ENCODE measurements at places on chromosomes 5 and 9. TPM values are rescaled to one million over a fixed set of nuclear protein-coding genes. Genes with fewer than 3 reads are reported as not detected.
A peak's percentile ranks its signal among the peaks of the same experiment; 100 is the strongest.

ANKRD34B gene
- not detected for total RNA-seq

SOHLH1 gene
- not detected for total RNA-seq

SPATA31C1 gene
- not detected for total RNA-seq

GABRA6 gene
- not detected for total RNA-seq

GRCh38 chr9:112503170-112503569, 16.5 kb downstream of the KIAA1958 start:
- DNase-seq, result no peak

GRCh38 chr9:135662758-135663450, at the start of gene LCN9:
Gene LCN9, plus strand, starts transcription at chr9:135663309. Its CDS starts 13 bp downstream, at chr9:135663322.
- no peak for DNase-seq

- no peak for DNase-seq
Measured at GRCh38 chr5:73522989-73523388, 24.7 kb downstream of the BTF3 start.

- DNase-seq, result no peak
Measured at GRCh38 chr9:128683340-128684064, 5.5 kb upstream of the SET start.

ATOX1 gene
- 192 TPM for total RNA-seq

PDE6A gene
- not detected for total RNA-seq

FGFR4 gene
- total RNA-seq, result not detected

GRCh38 chr9:34701023-34701768, 8.7 kb downstream of the CCL21 start:
- peak; percentile 28 for DNase-seq

GRCh38 chr5:135964670-135965320, 10.0 kb upstream of the LECT2 start:
- peak; percentile 28 for DNase-seq

DNA sequence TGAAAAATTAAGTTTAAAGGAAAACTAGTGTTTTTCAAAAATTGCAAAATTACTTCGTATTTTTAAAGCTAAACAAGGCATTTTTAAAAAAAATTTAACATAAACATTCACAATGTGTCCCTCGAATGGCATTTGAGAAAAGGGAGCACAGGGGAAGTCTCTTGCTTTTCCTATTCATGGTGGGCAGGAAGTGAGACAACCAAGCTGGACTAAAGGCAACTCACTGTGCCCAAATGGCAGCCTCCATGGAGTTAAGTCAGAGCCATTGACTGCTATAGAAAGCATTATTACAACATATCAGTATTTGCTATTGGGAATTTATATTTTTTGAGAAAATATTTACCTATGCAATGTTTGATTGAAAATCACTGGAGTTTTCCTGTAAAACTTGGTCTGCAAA, 8.3 kb downstream of the HNRNPH1 start:
- no peak for DNase-seq

DNA sequence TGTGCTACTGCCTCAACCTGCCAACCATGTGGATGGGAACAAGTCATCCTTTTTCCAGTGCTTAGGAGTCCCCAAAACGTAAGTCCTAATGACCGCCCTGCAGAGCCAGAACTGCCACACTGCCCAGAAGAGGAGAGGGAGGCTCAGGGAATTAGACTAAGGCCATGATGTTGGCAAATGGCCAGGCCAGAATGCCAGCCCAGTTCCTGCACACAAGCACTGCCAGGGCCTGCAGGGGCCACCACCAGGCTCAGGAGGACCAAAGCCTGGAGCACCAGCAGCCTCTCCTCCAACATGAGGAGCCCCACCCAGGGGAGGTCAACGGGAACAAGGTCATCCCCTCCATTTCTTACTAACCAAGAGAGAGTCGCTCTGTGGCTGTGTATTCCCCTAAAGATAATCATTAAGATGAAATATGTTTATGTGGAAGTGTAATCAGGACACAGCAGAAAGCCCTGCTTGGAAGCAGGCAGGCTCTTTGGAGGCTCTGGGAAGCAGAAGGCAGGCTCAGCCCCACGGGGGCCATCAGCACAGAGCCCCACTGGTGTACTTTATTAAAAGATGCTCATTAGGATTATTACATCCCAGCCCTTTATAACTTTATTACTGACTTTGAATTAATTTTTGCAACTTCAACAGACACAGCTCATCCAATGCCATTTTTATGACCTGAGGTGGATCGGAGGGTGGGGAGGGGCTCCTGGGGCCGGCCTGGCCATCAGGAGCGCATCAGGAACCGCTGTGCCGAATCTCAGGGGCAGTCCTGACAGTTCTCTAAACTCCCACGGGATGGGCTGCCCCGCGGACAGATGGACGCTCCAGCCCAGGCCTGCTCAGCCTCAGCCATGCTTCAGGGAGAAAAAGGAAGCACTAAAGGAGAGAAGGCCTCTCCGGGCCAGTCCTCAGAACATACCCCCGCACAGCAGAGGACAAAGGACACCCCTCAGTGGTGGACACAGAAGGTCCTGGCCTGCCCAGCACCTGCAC, 127.0 kb downstream of the ADAMTS2 start:
- no peak for DNase-seq

DNA sequence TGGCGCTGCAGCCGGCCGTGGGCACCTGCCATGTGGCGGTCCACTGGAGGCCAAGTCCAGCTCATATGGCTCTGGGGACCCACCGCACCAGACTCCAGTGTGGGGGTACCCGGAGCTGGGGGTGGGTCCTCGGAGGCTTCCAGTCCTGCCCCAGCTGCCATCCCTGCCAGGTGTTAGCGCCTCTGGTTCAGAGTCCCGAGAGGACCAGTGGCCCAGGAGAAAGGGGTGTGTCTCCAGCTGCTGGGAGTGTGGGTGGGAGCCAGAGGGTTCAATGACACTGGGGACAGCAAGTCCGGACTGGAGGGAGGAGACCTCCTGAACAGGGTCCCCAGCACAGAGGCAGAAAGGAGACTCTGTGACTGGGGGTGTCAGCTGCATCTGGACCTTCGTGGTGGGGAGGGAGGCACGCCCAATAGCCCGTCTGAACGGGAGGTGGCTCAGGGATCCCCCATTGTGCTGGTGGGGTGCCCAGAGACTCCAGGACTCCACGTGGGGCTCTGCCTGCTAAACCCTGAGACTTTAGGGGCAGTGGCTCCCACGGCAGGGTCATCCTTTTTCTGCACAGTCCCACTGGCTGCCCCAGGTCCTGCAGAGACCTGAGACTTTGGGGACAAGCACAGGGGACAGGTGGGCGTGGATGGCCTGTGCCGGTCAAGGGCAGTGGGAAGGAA, 2.4 kb upstream of the AHRR start:
- DNase-seq, result no peak

DNA sequence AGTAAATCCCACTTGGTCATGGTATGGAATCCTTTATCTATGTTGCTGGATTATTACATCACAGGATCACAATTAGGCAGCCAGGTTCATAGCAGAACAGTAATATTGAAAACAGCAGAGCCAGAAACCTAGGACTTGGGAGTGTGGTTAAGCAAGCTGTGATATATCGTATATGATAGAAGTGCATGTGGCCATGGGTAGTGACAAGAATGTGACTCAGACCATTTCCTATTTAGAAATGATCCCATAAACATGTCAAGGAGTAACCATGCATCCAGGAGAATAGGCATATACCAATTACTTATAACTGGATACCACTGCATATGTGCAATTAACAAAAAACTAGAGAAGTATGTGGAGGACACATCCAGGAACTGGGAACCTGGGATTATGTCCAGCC, 31.2 kb downstream of the AMBP start:
- DNase-seq, result peak; percentile 6

DNA sequence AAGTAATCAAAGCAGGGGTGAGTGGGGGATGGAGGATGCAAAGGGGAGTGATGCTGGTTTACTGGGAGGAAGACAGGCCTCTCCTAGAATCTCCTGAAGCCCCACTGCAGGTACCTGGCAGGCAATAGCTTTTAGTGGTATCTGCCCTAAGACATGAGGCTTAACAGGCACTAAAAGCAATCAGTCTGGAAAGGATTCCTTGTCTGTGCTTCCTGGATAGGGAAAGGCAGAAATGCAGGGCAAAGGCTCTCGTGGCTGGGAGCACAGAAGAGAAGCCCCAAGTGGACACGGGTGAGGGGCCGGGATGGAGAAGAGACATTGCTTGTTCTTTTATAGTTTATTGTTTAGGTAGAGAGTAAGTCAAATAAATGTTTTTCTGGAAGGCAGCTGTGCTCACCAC, 40.1 kb downstream of the CCNJL start:
- DNase-seq, result no peak

DNA sequence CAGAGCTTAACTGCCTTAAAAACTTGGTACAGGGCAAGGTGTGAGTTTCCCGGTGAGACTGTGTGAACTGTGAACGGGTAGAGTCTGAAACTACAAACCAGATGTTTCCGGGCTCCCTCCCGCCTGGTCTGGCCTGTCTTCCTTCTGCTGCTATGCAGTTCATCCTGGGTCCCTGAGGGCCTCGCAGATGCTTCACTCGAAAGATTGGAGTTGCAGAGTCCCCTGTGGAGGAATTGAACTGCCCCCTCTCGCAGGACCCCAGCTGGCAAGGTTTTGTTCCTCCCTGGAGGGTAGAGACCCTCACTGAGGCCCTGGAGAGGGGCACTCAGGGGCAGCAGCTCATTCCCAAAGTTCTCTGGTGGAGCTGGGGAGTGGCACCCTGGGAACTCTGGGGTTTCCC, 533 bp downstream of the DCANP1 start:
- DNase-seq, result no peak

- DNase-seq, result no peak
Measured at GRCh38 chr5:79834754-79835714, 145.4 kb downstream of the CMYA5 start.

GRCh38 chr5:174755106-174755505, 30.7 kb downstream of the MSX2 start:
- DNase-seq, result no peak

LAMC3 gene
- not detected for total RNA-seq

SNAPC3 gene
- total RNA-seq, result 36.2 TPM

DNA sequence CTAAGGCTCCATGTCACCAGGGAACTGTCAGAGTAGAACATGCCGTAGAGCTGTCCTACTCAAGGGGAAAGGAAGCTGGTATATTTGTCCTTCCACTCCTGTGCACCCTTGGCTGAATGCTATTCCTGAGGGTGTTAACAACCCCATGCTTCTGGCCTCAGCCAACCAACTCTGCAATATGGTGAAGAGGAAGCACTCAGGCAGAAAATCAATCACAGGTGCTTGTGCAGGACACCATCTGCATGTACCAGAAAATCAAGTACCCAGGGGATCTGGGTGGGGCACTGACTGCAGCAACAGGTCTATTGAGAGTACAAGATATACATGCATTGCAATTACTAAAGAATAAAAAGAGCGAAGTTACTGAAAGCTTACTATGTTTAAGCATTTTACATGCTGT, 51.4 kb upstream of the NEK6 start:
- no peak for DNase-seq

- DNase-seq, result no peak
Measured at GRCh38 chr9:92494856-92495255, 12.6 kb upstream of the ASPN start.

- DNase-seq, result peak; percentile 46
Measured at GRCh38 chr5:35651002-35651756, 33.5 kb downstream of the SPEF2 start.
